ENCODE measurements at places on chromosomes 2 and 18.

DNA sequence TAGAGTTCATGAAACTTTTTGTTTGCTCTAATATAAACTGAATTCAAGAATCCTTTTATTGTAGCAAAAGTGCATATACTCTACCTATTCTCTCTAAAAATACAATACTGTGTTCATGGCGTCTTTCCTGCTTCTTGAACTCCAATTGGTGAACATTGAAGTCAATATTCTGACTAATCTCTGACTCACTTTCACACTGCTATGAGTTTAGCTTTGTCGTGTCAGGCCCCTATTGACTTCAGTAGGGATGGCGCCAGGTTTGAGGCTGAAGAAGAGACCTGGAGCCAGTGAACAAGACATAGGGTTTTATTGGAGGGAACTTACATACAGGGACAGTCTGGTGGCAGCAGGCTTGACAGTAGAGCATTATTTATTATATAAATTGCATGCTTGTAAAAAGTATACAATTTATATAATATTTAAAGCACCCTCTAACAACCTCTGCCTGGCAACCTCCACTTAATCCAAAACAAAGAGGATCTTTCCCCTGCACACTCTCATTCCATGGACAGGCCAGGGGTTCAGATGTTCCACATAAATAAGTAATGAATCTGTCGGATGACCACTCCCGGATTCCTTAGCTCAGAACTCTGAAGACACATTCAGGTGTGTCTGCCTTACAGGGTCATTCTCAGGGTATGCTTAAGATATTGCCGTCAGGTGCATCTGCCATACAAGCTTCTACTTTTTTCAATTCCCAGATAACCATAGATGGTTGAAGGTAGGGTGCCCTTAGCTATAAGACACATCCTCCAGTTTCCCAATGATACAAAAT, 141.0 kb downstream of the CERS6 start:
- no peak for ATAC-seq

DNA sequence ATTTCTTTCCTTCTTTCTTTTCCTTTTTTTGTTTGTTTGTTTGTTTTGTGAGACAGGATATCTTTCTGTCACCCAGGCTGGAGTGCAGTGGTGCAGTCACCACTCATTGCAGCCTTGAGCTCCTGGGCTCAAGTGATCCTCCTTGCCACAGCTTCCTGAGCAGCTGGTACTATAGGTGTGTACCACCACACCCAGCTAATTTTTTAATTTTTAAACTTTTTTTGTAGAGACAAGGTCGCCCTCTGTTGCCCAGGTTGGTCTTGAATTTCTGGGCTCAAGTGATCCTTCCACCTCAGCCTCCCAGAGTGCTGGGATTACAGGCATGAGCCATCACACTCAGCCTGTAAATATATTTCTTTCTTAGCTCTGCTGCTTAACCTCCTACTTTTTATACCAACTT, 83.4 kb upstream of the CYP20A1 start:
- no peak for ATAC-seq

DNA sequence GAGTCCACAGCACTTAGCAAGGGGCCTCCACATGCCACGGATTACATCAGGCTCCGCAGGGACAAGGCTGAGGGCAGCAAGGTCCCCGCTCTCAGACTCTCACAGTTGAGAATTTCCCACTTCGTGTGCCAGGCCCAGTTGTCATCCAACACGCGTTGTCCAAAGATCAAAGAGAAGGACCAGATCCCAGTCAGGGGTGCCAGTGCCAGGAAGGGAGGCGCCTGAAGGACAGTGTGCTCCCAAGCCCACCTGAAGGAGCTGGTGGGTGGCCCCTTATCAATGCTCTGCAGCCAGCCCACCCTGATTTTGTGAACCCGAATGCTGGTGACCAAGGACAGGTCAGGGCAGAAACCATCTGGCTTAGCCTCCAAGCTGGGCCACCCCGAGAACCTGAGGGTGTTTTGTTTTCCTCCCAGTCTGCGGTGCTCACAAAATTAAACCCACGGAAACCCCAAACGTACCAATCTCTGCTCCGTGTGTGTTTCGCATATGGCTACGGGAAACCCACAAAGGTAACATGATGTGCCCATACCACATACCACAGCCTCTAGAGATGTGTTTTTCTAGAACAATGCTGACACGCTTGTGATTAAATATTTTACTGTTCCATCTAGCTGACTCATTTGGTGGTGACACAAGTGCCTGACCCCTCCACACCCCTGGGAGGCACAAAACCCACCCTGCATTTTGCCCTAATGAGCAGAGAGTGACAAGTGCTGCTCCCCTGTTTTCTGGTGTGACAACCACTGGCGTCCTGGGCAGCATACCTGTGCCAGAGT, 24.5 kb downstream of the CRACDL start:
- ATAC-seq: no peak

- ATAC-seq: no peak
Observed at GRCh38 chr2:188897096-188897495, 77.1 kb upstream of the COL3A1 start.

DNA sequence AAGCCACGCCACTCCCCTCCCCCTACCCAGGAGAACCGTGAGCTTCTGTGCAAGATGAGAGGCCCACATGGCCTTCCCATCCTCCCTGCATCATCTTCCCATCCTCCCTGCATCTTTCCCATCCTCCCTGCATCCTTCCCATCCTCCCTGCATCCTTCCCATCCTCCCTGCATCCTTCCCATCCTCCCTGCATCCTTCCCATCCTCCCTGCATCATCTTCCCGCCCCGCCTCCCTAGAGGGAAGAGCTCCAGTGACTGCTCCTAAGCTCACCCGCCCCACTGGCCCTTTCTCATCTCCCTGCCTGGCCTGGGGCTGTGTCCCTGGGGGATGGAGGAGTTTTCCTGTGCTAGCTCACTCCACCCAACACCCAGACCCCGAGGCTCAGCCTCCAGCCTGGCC, 93.3 kb upstream of the ASAP2 start:
- ATAC-seq: no peak

GRCh38 chr2:30708491-30709290, 98.6 kb downstream of the CAPN13 start:
- ATAC-seq: no peak

DNA sequence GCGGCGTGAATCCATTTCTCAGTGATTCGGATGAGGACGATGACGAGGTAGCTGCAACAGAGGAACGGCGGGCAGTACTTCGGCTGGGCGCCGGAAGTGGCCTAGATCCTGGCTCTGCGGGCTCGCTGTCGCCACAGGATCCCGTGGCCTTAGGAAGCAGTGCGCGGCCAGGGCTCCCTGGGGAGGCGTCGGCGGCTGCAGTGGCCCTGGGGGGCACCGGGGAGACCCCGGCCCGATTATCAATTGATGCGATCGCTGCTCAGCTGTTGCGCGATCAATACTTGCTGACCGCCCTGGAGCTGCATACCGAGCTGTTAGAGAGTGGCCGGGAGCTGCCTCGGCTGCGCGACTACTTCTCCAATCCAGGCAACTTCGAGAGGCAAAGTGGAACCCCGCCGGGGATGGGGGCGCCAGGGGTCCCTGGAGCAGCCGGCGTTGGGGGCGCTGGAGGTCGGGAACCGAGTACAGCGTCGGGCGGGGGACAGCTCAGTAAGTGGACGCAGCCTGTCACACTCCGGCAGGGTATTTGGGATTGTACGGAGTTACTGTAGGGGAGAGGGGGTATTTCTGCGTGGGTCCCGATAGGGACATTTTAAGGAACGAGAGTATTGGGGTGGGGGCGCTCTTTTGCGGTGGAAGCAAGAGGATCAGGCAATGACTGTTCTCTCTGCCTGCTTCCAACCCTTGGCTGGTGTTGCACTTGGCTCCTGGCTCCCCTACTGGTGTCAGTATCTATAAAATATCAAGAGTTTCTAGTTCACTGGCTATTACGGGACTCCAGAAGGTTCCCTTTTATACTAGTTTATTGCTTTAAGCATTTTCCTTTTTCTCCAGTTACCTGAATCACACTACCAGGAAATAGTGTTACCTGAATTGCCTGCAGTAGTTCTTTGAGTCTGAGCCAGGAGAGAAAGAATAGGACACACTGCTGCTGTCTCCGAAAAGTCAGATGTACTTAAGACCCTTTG, 772 bp downstream of the RELCH start:
- ATAC-seq: peak; percentile 0

GRCh38 chr18:158128-159036, at the start of gene USP14:
USP14 (plus strand) TSS chr18:158557; CDS start chr18:158699, 142 bp downstream.
- ATAC-seq: peak; percentile 92

GRCh38 chr2:71306762-71307161, 24.8 kb upstream of the ZNF638 start:
- peak; percentile 17 for ATAC-seq

- peak; percentile 36 for ATAC-seq
Observed at GRCh38 chr2:128734521-128735295, 416.0 kb upstream of the HS6ST1 start.

DNA sequence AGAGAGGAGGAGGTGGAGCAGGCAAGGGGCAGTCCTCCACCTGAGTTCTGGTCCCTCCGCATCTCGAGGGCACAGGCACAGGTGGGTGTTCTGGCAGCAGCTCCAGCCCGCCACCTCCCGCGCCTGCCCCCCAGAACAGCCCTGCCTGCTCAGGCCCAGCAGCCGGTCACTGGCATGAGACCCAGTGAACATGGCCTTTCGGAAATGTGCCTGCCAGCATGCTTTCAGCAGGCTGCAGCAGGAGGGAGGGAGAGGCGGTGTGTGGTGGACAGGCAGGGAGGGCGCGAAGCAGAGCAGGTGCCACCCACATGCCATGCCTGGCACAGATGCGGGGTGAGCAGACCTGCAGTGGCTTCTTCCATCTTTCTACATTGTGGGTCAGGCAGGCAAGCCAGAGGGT, 3.4 kb upstream of the OR6B3 start:
- ATAC-seq: no peak

GRCh38 chr2:133748007-133748700, 179.9 kb upstream of the NCKAP5 start:
- ATAC-seq: no peak

DNA sequence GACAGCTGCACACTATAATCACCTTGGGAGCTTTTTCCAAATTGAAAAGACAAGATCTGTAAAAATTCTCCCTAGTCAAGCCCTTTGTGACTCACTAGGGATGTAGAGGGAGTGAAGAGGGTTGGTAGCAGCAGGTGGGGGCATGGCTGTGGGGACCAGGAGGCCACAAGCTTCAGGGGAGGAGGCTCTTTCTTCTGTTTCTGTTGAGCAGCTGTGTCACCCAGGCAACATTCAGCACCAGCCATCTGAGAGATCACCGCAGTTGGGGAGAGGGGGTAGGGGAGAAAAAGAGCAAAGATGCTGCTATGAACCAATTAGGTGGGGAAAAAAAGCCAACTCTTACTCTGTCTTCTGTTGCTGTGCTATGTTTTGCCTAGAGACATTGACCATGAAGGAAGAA, 352.3 kb upstream of the MEIS1 start:
- ATAC-seq: peak; percentile 24

GRCh38 chr18:78786776-78787175, 192.8 kb upstream of the SALL3 start:
- ATAC-seq: no peak

GRCh38 chr2:36613801-36614200, 15.8 kb upstream of the FEZ2 start:
- no peak for ATAC-seq
